ENCODE measurements at places on chromosomes 7 and 10.
A peak's percentile ranks its signal among the peaks of the same experiment; 100 is the strongest.

- no peak for DNase-seq
Observed at GRCh38 chr7:105268511-105269392, 120.0 kb downstream of the SRPK2 start.

GRCh38 chr7:142901426-142902259 is 16.1 kb upstream of the TRPV6 start:
- DNase-seq = no peak

GRCh38 chr7:5470167-5470532 is 46.5 kb upstream of the TNRC18 start:
- no peak for DNase-seq

DNA sequence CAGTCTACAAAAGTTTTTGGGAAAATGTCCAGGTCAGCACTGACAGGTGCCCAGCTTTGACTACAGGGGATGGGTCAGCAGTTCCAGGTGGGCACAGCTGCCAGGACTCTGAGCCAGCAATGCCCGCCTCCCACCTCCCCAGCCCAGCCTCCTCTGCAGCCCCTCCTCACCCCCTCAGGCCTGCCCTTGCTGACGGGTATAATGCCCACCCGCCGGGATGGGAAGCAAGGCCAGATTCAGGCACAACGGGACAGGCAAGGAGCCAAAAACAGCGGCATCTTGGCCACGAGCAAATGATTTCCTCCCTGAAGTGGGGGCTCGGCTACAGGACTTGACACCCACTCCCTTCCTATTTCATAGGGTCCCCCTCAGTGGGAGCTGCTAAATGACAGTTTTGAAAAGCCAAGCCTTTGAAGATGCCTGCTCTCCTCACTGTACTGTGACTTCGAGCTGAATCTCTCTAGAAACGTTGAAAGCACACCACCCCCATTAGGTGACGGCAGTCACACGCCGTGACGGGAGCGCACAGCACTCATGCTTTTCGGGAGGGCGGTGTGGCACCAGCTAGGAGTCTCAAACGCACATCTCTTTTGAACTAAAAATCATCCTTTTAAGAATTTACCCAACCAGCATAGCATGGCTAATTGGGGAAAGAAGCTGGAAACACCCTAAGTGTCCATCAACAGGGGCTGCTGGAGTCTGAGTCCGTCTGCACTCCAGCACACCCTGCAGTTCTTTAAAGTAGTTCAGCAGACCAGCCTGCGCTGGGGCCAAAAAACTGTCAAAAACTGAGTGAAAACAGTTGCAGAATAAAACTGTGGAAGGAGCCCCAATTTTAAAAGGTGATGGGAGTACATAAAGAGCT is 29.6 kb downstream of the MAD1L1 start:
- no peak for DNase-seq

GRCh38 chr7:68699090-68699711 is 899.1 kb upstream of the AUTS2 start:
- DNase-seq = no peak

DNA sequence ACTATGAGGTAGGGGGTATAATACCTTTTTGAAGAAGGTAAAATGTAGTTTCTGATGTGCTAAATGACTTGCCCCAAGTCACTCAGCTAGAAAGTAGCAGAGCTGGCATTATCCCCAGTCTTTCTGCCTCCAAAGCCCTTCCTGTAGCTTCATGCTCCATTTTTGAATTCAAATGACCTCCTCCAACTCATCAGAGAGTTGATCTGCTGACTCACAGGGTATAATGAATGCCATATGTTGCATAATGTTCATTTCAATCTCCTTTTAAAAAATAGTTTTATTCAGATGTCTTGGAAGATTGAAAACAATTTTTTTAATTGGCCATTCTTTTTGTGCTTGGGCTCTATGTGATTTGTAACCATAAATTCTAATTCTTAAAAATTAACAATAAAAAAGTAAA is 272.8 kb upstream of the IMMP2L start:
- DNase-seq = no peak

- DNase-seq = no peak
Observed at GRCh38 chr7:134234216-134234615, 82.5 kb downstream of the SLC35B4 start.

DNA sequence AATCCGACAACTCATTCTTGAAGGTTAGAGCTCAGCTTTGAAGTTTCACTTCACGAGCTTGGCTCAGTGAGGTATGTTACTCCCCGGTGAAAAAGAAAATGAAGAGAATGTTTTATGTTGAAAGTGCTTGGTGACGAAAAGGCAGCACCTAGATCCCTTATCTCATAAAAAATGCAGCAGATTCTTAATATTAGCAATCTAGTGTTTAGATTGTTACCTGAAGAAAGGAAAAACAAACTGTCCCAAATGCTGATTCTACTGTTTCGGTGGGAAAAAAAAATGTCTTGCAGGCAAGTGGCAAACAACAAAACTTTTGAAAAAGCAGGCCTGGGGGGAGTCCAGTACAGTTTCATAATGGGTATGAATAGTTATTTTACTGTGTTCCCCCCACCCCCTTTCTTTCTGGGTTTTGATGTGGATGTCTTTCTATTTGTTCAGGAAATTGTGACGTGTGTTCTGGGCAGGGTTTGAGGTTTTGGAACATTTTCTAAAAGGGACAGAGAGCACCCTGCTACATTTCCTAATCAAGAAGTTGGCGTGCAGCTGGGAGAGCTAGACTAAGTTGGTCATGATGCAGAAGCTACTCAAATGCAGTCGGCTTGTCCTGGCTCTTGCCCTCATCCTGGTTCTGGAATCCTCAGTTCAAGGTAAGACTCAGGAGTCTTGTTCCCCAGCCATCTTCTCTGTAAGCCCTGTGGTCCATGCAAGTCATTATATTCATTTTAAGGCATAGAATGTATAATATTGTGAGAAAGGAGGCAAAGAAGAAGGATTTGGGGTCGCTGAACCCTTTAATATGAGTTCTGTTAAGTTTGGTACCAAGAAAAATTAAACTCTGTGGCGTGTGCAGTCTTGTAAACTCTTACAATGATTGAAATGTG is at the start of gene SRGN:
SRGN (plus strand) TSS at position 514 of the 881 bp plus-strand sequence; CDS start at position 569, 55 bp downstream.
- no peak for DNase-seq

DNA sequence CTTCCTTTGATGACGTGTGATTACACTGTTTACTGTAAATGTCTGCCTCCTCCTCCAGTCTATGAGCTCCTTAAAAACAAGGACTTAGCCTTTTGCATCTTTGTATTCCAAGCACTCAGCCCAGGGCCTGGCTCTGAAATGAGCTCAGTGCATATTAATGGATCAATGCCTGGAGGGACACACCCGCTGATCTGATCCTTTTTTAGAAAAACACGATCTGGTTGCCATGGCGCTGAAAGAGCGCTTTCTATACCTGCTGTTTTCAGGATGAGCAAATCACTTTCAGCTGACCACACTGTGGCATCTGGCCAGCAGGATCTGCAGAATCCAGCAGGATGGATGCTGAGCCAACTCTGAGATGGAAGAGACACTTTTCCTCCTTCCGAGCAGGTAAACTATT is 37.8 kb upstream of the GARS1 start:
- DNase-seq = peak; percentile 62

- DNase-seq = peak; percentile 14
Observed at GRCh38 chr10:15570738-15571339, 148.9 kb downstream of the ITGA8 start.

DNA sequence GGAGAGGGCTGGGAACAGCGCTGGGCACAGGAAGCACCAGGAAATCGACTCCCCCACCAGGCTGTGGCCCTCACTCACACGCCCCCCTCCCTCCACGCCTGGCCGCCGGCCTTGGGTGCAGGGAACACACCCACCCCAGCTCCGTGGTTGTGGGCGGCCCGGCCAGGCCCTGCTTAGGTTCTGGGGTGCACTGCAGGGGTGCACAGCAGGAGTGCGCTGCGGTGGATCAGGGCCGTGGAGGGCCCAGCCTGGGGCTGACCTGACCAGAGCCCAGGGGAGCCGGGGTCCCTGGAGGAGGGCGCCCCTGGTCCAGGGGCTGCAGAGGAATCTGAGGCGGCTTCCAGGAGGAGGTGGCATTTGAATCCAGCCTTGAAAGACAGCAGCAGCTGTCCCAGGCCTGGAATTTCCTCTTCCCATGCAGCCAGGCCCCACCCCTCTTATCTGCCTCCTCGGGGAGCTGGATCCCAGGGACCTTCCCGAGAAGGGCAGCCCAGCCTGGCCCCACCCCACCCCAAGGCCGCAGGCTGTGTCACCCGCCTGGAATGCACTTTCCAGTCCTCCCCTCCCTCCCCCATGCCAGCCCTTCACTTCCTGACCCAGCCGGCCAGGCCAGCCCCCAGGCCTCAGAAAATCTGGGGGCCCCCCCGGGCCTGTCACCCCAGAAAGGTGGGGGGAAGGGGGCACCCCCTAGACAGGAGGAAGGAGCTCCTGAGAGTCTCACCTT is 18.4 kb upstream of the PDGFA start:
- DNase-seq = no peak

DNA sequence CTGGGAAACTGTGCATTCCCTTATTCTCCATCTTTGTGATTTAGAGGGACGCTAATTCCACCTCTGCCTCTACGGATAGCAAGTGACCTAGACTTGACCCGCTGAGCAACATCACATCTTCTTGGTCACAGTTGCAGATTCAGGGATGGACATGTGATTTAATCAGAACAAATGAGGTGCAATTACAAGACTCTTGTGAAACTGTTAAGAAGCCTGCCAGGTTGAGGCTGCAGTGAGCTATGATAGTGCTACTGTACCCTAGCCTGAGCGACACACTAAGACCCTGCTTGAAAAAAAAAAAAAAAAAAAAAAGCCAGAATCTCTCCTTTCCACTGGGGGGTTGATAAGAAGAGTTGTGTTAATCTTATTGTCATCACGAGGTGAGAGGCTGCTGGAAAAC is 14.4 kb downstream of the MPLKIP start:
- DNase-seq = no peak

DNA sequence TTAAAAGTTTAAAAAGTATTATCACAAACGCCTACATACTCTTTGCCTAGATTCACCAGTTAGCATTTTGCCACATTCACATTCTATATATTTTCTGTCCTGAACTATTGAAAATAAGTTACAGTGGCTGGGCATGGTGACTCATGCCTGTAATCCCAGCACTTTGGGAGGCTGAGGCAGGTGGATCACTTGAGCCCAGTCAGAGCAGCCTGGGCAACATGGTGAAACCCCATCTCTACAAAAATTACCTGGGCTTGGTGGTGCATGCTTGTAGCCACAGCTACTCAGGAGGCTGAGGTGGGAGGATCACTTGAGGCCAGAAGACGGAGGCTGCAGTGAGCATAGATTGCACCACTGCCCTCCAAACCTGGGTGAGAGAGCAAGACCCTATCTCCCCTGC is 5.3 kb downstream of the ARPC1A start:
- no peak for DNase-seq

DNA sequence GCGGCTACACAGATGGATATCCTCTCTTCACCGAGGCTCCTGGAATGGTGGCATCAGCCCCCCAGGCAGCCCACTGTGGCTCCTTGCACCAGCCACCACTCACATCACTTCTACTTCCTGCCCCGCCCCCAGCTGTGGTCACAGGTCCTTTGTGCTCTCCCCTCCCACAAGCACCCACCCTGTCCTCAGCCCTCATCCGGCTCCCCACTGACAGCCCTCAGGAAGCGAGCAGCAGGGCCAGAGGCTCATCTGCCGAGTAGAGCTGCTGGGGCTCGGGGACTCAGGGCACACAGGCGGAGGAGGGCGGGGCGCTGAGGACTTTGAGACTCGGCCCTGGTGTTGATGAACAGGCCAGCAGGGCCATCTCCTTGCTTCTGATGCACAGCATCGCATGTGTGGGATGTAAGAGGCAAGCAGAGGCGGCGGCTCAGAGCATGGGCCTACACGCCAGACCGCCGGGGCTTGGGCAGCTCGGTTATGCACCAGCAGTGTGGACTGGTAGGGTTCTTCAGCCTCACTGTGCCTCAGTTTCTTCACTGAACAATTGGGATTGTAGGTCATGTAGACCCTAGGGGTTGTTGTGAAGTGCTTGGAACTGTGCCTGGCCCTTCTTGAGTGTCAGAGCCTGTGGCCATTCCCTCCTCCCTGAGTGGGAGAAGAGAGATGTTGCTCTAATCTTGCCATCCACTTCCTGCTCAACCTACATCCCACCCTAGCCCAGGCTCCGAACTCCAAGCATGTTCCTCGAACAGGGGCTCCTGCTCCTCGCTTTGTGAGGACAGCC is at the start of gene PRF1:
PRF1 (minus strand) TSS at position 77 of the 784 bp plus-strand sequence. CDS start 1,839 bp downstream, outside the sequence.
- DNase-seq = no peak

- DNase-seq = no peak
Observed at GRCh38 chr10:73788864-73789658, 3.7 kb downstream of the ZSWIM8 start.

- no peak for DNase-seq
Observed at GRCh38 chr7:15725051-15725450, 38.6 kb upstream of the MEOX2 start.

- no peak for DNase-seq
Observed at GRCh38 chr10:107098326-107098725, 66.2 kb downstream of the SORCS1 start.

DNA sequence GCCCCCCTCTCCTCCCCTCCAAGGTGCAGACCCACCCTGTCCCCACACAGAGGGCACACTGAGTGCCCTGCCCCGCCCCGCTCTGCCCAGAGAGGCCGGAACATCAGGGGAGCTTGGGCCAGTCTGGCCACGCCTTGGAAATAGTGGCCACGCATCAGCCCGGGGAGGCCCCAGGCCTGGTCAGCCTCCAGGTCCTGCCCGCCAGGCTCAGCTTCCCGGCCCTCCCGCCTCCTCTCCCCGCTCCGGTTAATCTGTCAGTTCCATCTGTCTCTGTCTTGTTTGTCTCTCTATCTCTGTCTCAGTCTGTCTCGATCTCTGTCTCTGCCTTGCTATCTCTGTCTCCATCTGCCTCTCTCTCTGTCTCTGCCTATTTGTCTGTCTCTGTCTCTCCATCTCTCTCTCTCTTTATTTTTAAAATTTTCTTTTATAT is 28.9 kb upstream of the TNRC18 start:
- no peak for DNase-seq
